Naive thymus-derived CD8-positive, alpha-beta T cell (primary cell): ENCODE measurements at places on chromosomes 6 and 20. TPM values are rescaled to one million over a fixed set of nuclear protein-coding genes. Genes with fewer than 3 reads are reported as not detected.

The NCOA3 gene
- total RNA-seq: 106 TPM

The GHRH gene
- total RNA-seq: not detected

The SLC17A1 gene
- total RNA-seq: not detected

The SIRPB2 gene
- total RNA-seq: not detected

The GINM1 gene
- 20.9 TPM for total RNA-seq

The CCDC170 gene
- not detected for total RNA-seq

The VNN1 gene
- total RNA-seq: not detected

The TUBB2B gene
- not detected for total RNA-seq

The PRICKLE4 gene
- total RNA-seq: not detected

The APOM gene
- 3.1 TPM for total RNA-seq

The BPIFB1 gene
- not detected for total RNA-seq

The WDR27 gene
- 80.9 TPM for total RNA-seq

DNA sequence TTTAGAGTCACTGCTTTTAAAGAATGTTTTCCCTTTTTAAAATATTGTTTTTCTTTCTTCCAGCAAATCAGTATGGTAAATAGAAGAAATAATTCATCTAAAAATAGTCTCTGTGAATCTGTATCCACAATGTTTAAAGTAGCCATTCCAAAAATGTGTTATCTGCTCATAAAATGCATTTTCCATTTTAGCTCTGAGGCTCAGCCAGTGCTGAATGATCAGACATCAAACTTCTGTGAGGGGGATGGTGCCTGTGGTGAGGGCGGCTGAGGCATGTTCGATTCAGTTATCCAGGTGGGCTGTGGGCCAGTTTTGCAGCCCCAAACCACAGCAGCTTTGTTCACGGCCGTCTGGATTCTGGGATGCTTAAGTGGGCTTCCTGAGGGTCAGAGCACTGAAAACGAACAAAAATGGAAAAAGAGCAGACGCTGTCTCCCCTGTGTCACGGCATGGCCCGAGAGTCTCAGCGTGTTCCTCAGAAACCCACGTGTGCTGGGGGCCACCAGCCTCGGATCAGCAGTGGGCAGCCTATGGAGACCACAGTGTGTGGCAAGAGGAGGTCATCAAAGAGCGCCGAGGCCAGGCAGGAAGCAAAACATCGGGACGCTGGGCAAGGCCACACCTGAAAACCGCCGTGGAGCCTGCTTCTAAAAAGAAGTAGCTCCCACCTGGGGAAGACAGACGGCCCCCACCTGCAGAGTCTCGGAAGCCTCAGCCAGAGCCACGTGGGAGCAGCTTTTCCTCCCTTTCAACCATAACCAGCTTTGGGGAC, 134.9 kb upstream of the THBS2 start:
- no peaks in the 10 kb centered on the region for H3K4me1 ChIP-seq
- H3K27ac ChIP-seq: no peak overlapping the region
- DNase-seq: no peak
- H3K4me3 ChIP-seq: no peak overlapping the region
- H3K27me3 ChIP-seq: peaks cover 6% of the 10 kb centered on the region

- DNase-seq: no peak
- no peak overlapping the region for H3K4me3 ChIP-seq
- no peaks in the 10 kb centered on the region for H3K36me3 ChIP-seq
- H3K4me1 ChIP-seq: no peaks in the 10 kb centered on the region
- peaks cover 5% of the 10 kb centered on the region for H3K27me3 ChIP-seq
Measured at GRCh38 chr6:107550241-107550840, 60.4 kb downstream of the SOBP start.

DNA sequence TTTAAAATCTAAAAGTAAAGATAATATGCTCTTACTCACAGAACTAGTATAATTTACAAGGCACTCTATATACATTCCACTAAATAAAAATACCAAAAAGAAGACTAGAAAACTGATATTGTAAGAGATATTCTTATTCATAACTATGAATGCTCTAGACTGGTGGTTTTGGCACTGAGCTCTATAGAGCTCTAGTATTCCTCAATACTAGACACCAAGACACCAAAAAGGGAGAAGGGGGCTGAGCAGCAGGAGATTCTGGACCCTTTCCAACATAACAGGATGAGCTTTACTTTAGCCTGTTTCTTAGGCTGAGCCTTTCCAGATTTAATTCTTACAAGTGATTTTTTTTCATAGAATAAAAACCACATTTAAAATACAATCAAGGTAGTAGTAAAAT, 173.6 kb downstream of the COL21A1 start:
- no peak overlapping the region for H3K4me3 ChIP-seq
- no peaks in the 10 kb centered on the region for H3K4me1 ChIP-seq
- H3K27ac ChIP-seq: no peak overlapping the region
- H3K36me3 ChIP-seq: no peaks in the 10 kb centered on the region
- DNase-seq: no peak

GRCh38 chr6:30317913-30318589, 8.7 kb upstream of the TRIM39 start:
- no peaks in the 10 kb centered on the region for H3K27me3 ChIP-seq
- DNase-seq: no peak
- H3K4me3 ChIP-seq: peak overlapping the region; percentile 62
- peaks cover 19% of the 10 kb centered on the region for H3K36me3 ChIP-seq
- H3K27ac ChIP-seq: peak overlapping the region; percentile 54
- peaks cover 79% of the 10 kb centered on the region for H3K4me1 ChIP-seq

DNA sequence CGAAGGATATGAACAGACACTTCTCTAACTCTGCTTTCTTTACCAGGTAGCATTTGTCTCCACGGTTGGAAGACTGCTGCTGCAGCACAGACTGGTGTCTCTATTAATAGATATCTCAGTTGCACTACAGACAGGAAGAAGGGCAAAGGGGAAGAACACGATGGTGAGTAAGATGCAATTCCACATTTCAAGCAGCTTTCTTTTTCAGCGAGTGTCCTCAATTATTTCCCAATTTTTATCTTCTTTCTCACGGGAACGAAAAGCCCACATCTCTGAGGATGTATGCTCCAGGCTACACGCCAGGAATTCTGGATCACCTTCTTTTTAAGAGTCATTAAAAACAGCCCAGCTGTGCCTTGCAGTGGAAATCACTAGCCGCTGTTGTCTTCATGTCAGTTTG, 311.6 kb upstream of the ECI2 start:
- DNase-seq: no peak
- H3K4me1 ChIP-seq: no peaks in the 10 kb centered on the region
- peaks cover 11% of the 10 kb centered on the region for H3K27me3 ChIP-seq
- H3K4me3 ChIP-seq: no peak overlapping the region
- no peak overlapping the region for H3K27ac ChIP-seq

GRCh38 chr6:26195376-26195923, 108.2 kb downstream of the HFE start:
- H3K27ac ChIP-seq: peak overlapping the region; percentile 97
- H3K36me3 ChIP-seq: no peaks in the 10 kb centered on the region
- H3K4me1 ChIP-seq: peaks cover 23% of the 10 kb centered on the region
- DNase-seq: peak; percentile 89

GRCh38 chr20:39381595-39381994, 419.5 kb downstream of the DHX35 start:
- H3K27me3 ChIP-seq: no peaks in the 10 kb centered on the region
- H3K36me3 ChIP-seq: no peaks in the 10 kb centered on the region
- DNase-seq: no peak
- H3K4me1 ChIP-seq: no peaks in the 10 kb centered on the region
- H3K4me3 ChIP-seq: no peak overlapping the region
- no peak overlapping the region for H3K27ac ChIP-seq

GRCh38 chr6:29624520-29624961, 8.4 kb downstream of the GABBR1 start:
- peaks cover 15% of the 10 kb centered on the region for H3K4me1 ChIP-seq
- H3K36me3 ChIP-seq: no peaks in the 10 kb centered on the region
- no peak for DNase-seq
- no peak overlapping the region for H3K27ac ChIP-seq
- no peaks in the 10 kb centered on the region for H3K27me3 ChIP-seq
- no peak overlapping the region for H3K4me3 ChIP-seq

GRCh38 chr6:137020776-137021175, 24.0 kb downstream of the IL20RA start:
- H3K27me3 ChIP-seq: peaks cover 22% of the 10 kb centered on the region
- no peak overlapping the region for H3K27ac ChIP-seq
- no peaks in the 10 kb centered on the region for H3K4me1 ChIP-seq
- no peak overlapping the region for H3K4me3 ChIP-seq
- no peaks in the 10 kb centered on the region for H3K36me3 ChIP-seq
- DNase-seq: no peak

DNA sequence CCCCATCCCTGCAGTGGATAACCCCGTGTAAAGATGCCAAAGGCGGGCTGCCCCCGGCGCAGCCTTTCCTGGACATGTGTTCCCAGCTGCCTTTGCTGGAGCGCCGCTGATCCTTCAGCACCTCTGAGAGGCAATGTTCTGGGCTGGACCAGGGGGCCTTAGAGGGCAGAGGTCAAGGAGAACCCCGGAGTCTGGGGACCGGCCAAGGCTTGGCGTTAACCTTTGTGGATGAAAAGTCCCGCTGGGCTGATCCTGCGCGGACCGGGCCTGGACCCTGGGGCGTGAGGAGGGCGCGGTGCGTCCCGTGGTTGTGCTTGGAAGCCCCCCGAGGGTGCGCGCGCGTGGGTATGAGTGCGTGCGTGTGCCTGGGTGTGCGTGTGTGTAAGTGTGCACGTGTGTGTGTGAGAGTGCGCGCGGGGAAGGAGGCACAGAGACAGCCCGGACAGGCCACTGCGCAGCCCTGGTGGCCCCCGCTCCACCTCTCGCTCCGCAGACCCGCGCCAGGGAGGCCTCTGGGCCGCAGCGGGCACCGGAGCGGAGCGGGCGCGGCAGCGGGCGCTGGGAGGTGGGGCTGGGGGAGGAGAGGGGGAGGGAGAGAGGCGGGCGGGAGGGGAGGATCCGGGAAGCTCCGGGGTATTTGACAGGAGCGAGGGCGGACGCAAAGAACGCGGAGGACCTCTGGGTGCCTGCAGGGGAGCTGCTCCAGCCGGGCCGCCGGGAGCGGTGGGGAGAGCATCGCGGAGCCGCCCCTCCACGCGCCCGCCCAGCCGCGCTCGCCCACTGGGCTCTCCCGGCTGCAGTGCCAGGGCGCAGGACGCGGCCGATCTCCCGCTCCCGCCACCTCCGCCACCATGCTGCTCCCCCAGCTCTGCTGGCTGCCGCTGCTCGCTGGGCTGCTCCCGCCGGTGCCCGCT, at the start of gene SMOC2:
Gene SMOC2 (plus strand): TSS at position 665 of the 914 bp plus-strand sequence. CDS start 187 bp downstream, at position 852.
- H3K36me3 ChIP-seq: no peaks in the 10 kb centered on the region
- no peaks in the 10 kb centered on the region for H3K4me1 ChIP-seq
- no peak within 1 kb of the TSS for H3K27ac ChIP-seq
- H3K27me3 ChIP-seq: peaks cover 56% of the 10 kb centered on the region
- H3K4me3 ChIP-seq: no peak within 1 kb of the TSS

- peaks cover 21% of the 10 kb centered on the region for H3K4me1 ChIP-seq
- DNase-seq: no peak
- H3K36me3 ChIP-seq: no peaks in the 10 kb centered on the region
- H3K27me3 ChIP-seq: peaks cover 5% of the 10 kb centered on the region
- no peak overlapping the region for H3K4me3 ChIP-seq
- peak overlapping the region; percentile 41 for H3K27ac ChIP-seq
Measured at GRCh38 chr6:3165631-3166534, 8.5 kb upstream of the TUBB2A start.

- H3K27ac ChIP-seq: no peak overlapping the region
- H3K27me3 ChIP-seq: no peaks in the 10 kb centered on the region
- no peaks in the 10 kb centered on the region for H3K4me1 ChIP-seq
Measured at GRCh38 chr20:60760256-60761000, 491.6 kb upstream of the CDH4 start.

- H3K27ac ChIP-seq: no peak overlapping the region
- no peak for DNase-seq
Measured at GRCh38 chr6:96157018-96157565, 141.3 kb downstream of the FUT9 start.

GRCh38 chr6:25732468-25733198, 21.9 kb upstream of the SLC17A4 start:
- peaks cover 84% of the 10 kb centered on the region for H3K27me3 ChIP-seq
- H3K36me3 ChIP-seq: peaks cover 29% of the 10 kb centered on the region
- H3K27ac ChIP-seq: no peak overlapping the region
- no peak overlapping the region for H3K4me3 ChIP-seq

DNA sequence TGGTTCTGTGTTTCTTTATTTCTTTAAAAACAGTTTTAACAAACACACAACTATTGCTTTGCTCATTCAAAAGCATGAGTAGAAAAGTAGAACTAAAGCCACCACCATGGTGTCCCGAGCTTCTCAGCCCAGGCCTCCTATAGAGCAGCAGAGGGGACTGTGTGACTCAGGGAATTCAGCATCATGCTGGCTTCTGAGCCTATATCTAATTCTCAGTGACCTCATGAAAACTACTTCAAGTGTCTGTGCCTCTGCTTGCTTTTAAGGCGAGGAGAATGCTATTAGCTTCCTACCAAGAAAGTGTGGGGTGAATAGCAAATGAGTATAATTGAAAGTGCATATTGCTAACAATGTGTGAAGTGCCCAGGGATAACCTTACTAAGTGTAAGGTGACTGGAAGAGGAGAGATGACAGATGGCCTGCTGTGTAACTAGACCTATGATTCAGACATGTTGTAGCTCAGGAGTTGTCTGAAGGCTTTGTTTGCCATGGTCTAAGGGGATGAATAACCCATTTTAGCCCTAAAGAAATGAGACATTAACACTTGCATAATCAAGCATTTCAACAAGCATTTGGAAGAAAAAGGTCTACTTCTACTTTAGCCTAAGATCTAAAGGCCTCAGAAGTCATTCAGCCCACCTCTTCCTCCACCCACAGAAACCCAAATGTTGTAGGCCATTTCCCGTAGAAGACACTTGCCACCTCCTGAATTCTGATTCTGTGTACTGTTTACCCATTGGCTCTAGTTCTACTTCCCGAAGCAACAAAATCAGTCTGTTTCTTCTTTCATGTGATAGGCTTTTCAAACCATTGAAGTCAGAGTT, 121.5 kb upstream of the ARG1 start:
- peak overlapping the region; percentile 77 for H3K27ac ChIP-seq
- H3K4me3 ChIP-seq: peak overlapping the region; percentile 15
- no peaks in the 10 kb centered on the region for H3K27me3 ChIP-seq
- H3K36me3 ChIP-seq: no peaks in the 10 kb centered on the region
- DNase-seq: no peak
- H3K4me1 ChIP-seq: peaks cover 36% of the 10 kb centered on the region

- H3K27ac ChIP-seq: peak overlapping the region; percentile 99
- H3K36me3 ChIP-seq: no peaks in the 10 kb centered on the region
- H3K4me1 ChIP-seq: peaks cover 51% of the 10 kb centered on the region
Measured at GRCh38 chr6:36118550-36119107, 11.7 kb upstream of the MAPK13 start.

DNA sequence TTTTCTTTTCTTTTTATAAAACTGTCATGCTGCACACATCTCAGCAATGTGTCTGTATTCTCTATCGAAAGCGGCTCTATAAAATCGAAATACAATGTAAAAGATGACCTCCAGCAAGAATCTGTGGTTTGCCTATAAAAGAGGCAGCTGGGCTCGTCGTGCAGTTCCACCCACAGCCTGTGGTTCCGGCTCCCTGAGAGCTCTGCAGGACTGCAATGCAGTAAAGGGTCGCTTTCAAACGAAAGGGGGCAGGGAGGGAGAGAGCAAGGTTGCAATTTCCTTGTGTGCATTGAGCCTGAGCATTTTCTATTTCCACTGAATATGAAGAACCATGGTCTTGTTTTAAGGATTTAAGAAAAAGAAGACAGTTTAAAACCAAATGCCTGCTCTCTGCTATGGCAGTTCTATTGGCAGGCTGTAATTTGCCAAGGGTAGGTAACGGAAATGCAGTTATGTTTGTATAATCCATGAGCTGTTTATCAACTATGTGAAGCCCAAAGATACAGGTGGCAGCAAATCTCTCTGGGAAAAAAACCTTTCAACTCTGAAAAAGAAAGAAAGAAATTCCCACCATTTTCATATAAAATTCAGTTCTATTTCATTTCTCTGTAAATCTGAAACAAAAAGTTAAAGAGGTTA, 236.5 kb downstream of the HACE1 start:
- no peak overlapping the region for H3K4me3 ChIP-seq
- no peak for DNase-seq
- peaks cover 5% of the 10 kb centered on the region for H3K27me3 ChIP-seq
- peak overlapping the region; percentile 37 for H3K27ac ChIP-seq

GRCh38 chr6:44735630-44735963, 348.1 kb downstream of the CDC5L start:
- no peaks in the 10 kb centered on the region for H3K36me3 ChIP-seq
- H3K4me3 ChIP-seq: no peak overlapping the region
- H3K4me1 ChIP-seq: peaks cover 6% of the 10 kb centered on the region
- no peak overlapping the region for H3K27ac ChIP-seq
